Heart right ventricle (tissue), 16 donors: ENCODE measurements at places on chromosomes 7 and 10. TPM values are rescaled to one million over a fixed set of nuclear protein-coding genes. Genes with fewer than 3 reads are reported as not detected.

- DNase-seq: no peak
Measured at GRCh38 chr10:126849646-126850045, 55.6 kb upstream of the DOCK1 start.

- DNase-seq: no peak
Measured at GRCh38 chr7:20152511-20152910, 64.7 kb downstream of the MACC1 start.

- no peak for DNase-seq
Measured at GRCh38 chr7:72405418-72405817, 6.7 kb downstream of the CALN1 start.

DNA sequence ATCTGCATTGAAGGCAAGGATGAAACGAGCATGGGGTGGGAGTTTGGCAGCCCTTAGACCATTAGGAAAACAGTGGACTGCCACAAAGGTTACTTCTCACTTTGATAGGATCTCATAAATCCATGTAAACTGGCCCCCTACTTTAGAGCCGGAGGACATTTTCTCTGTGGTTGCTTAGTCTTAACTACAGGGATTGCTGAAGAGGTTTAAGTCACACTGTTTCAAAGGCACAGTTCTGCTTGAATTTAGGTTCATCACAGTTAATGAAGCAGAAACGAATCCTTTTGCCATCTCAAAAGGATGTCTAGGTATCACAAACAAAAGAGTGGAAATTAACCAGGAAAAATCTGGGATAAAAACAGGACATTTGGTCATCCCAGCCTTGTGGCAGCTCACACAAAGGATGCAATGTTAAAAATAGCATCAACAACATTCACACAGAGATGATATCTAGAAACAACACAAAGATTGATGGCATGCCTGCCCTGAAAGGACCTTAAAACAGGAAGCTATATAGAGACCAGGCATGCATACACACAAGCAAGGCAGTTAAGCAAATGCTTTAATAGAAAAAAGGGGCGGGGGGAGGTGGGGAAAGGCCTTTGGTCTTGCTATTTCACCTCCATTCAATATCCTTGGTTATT, 74.0 kb downstream of the DOCK4 start:
- DNase-seq: no peak

GRCh38 chr7:49669285-49669684, 104.2 kb upstream of the VWC2 start:
- DNase-seq: no peak

- DNase-seq: no peak
Measured at GRCh38 chr10:83469728-83470331, 669.5 kb upstream of the GHITM start.

DNA sequence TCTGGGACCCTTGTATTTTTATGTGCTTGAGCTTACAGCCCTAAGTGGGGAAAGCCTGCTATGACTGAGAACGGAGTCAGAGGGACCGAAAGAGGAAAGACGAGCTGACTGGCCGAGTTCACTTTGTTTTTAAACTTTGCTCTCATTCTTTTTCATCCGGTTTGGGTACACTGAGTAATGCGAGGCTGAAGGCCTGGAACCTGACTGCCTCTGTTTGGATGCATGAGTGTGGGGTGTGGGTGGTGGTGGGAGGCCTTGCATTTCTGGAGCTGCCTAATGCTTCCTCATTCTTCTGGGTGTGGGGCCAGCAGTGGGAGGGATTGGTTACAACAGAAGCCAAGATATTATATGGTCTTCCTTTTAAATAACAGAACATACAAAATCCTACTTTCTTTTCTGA, 155.5 kb downstream of the BUB3 start:
- no peak for DNase-seq

- DNase-seq: peak; percentile 63
Measured at GRCh38 chr10:70493660-70494234, 15.2 kb downstream of the PALD1 start.

The MOGAT3 gene
- polyA plus RNA-seq: not detected
